T follicular helper cell (primary cell): ENCODE measurements at places on chromosomes 7 and 10.

DNA sequence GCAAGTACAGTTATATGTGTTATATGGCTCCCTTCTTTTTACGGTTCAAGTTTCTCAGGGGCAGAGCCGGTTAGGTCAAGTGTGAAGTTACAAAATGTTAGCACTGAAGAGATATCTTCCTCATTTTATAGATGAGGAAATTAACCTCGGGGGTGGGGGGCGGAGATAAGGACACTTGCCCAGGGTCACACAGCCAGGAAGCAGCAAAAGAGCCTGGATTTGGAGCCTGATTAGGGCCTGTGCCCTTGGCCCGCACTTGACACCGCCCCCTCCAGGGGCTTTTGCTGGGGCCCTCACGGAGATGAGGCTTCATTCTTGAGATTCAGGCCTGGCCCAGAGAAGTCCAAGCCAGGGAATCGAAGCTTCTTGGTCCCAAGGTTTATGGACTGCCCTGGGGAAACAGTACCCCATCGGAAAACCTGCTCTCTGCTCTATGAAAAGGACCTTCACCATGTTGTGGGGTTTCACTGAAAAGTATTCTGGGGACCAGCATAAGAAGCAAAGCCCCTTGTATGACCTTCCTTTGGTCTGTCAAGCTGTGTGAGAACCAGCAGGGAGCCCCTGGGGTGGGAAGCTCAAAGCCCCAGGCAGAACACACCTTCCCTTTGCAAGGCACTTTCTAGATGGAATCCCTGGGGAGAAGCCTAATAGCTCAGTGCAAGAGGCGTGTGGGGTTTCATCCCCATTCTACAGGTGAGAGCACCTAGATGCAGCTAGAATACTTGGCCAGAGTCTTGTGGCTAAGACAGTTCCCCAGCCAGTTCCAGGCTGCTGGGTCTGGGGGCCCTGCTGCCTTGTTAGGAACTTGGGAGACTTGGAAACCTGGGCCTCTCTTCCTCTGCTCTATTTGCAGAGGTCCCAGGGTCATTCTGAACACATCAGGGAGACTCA lies 21.9 kb downstream of the UNC5B start:
- no peak for DNase-seq

GRCh38 chr7:150982351-150982750 lies 4.2 kb upstream of the KCNH2 start:
- DNase-seq: no peak

DNA sequence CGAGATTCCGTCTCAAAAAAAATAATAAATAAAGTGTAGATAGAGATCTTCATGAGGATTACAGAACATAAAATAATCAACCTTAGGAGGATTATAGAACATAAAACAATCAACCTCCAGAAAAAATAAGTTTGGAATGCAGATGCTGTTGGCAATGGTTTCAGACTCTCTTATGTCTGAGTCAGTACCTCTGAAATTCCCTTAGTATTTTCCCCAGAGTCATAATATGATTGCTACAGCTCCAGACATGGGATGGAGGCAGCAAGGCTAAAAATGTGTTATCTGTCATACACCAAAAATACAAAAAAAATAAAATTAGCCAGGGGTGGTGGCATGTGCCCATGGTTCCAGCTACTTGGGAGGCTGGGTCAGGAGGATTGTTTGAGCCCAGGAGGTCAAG lies 22.2 kb downstream of the CADPS2 start:
- DNase-seq: no peak

DNA sequence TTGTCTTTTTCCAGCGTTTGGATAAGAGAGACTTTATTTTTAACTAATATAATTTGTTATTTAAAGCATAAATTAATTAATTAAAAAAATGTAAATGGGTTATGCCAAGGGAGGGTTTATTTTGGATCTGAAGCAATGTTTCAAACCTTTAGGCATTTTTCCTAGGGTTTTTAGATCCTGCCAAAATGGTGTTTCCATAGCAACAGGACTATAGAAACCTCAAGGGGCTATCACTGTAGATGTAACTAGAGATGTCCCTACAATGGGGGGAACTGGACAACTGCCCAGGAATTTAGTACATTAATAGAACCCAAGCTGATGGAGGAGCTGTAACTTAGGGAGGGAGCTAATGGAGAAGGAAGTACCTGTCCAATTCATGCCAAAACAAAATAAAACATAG lies 57.3 kb downstream of the SLC39A12 start:
- DNase-seq: no peak

DNA sequence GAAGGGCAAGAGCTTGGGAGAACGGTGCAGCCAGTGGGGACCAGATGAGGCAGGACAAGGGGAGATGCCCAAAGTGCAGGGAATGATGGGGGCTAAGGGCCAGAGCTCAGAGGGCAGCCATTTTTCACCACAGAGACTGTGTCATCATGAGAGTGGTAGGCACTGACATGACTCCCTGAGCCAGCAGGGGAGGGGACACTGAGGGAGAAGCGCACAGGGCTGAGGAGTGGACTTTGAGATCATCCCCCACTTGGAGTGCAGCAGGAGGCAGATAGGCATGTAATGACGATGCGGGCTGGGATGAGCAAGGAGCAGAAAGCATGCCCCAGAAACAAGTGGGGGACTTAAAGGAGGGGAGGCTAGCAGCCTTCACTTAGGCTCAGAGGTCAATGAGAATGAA lies 5.2 kb upstream of the SMKR1 start:
- DNase-seq: no peak

GRCh38 chr7:129423700-129424410 lies 10.4 kb upstream of the STRIP2 start:
- DNase-seq: no peak

GRCh38 chr7:73833251-73833919 lies 2.6 kb downstream of the CLDN4 start:
- no peak for DNase-seq
